Stimulated activated CD8-positive, alpha-beta memory T cell treated with anti-CD3 and anti-CD28 coated beads, Interleukin-15, amount 100 ng/mL, for 4 hours (primary cell): ENCODE measurements at places on chromosomes 7 and 10.

GRCh38 chr7:131574741-131575140 is 18.3 kb upstream of the PODXL start:
- DNase-seq, result no peak

- no peak for DNase-seq
These were observed 182.4 kb downstream of the ARHGAP21 start for GRCh38 chr10:24541239-24541753.

DNA sequence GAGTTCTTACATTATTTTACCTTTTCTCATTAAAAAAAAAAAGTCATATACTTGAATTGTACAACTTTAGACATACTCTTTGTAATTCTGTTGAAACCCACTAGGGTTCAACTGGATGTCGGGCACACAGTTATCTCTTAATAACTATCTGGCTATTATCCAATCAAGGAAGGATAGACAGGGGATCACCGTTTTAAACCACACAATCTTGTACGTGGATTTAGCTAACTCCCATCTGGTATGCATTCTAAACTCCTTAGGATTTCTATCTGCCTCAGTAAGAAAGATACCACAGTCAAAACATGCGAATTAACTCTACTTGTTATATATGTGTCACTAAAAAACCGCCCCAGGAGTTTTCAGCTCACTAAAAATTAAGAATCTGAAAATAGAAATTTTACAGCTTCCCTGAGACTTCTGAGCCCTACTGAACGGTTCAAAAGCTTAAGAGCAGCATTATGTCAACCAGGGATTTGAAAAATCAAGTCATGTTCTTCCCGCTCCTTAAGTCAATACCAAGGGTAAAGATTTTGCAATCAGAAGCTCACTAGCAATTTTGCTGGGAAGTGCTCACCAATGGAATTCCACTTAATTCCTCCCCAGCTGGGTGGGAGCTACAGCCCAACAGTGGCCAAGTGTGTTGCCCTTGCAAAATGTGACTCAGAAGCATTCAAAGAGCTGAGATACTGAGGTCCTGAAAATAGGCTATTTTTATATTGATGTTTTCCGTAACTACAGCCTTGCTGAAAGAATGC is 267.0 kb downstream of the FRMD4A start:
- DNase-seq, result no peak

GRCh38 chr7:27129729-27130539 is 623 bp downstream of the HOXA4 start:
- no peak for DNase-seq

- DNase-seq, result no peak
These were observed 25.0 kb downstream of the ZPBP start for GRCh38 chr7:50068026-50068425.

DNA sequence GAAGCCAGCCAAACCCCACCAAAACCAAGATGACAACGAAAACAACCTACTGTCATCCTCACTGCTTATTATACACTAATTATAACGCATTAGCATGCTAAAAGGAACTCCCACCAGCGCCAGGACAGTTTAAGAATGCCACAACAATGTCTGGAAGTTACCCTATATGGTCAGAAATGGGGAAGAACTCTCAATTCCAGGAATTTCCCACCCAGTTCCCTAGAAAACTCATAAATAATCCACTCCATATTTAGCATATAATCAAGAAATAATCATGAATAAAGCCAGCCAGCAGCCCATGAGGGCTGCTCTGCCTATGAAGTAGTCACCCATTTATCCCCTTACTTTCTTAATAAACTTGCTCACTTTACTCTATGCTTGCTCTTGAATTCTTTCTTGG is 20.8 kb downstream of the MICU1 start:
- DNase-seq, result no peak
